Adrenal gland (tissue), 19 donors: ENCODE measurements at places on chromosomes 11 and 22. TPM values are rescaled to one million over a fixed set of nuclear protein-coding genes. Genes with fewer than 3 reads are reported as not detected.

The MMP3 gene
- not detected for polyA plus RNA-seq

The MGAT3 gene
- 1.2 TPM for polyA plus RNA-seq

The TRIM51G gene
- polyA plus RNA-seq = not detected

The KRTAP5-8 gene
- polyA plus RNA-seq = not detected

The ADAMTS8 gene
- 1.4 TPM for polyA plus RNA-seq

The OR8A1 gene
- not detected for polyA plus RNA-seq

The DCHS1 gene
- polyA plus RNA-seq = 1.3 TPM

The KRTAP5-7 gene
- polyA plus RNA-seq = 0.07 TPM

The DEPDC7 gene
- polyA plus RNA-seq = 0.38 TPM

The NOL12 gene
- 90.7 TPM for polyA plus RNA-seq

The CD3G gene
- 0.44 TPM for polyA plus RNA-seq

The B3GAT1 gene
- polyA plus RNA-seq = 2.6 TPM

The IGLL1 gene
- polyA plus RNA-seq = not detected

The OR8H2 gene
- not detected for polyA plus RNA-seq

The OR52H1 gene
- polyA plus RNA-seq = not detected

The PTPRCAP gene
- polyA plus RNA-seq = 0.57 TPM

The ARHGAP8 gene
- 3.9 TPM for polyA plus RNA-seq

The CRYBA4 gene
- not detected for polyA plus RNA-seq

The MMP13 gene
- not detected for polyA plus RNA-seq

The ART5 gene
- polyA plus RNA-seq = 0.13 TPM

The ZNF280B gene
- 1.4 TPM for polyA plus RNA-seq

The TIGD3 gene
- polyA plus RNA-seq = not detected

The FTH1 gene
- polyA plus RNA-seq = 4,544 TPM

The MUC5B gene
- not detected for polyA plus RNA-seq

The CD3D gene
- 1.6 TPM for polyA plus RNA-seq

The TRIM48 gene
- not detected for polyA plus RNA-seq

The OR8U1 gene
- not detected for polyA plus RNA-seq

The RASD2 gene
- 3.2 TPM for polyA plus RNA-seq

The GGTLC3 gene
- polyA plus RNA-seq = not detected

The C11orf87 gene
- 0.08 TPM for polyA plus RNA-seq

The FIBP gene
- polyA plus RNA-seq = 71.3 TPM

The OR51F2 gene
- not detected for polyA plus RNA-seq

The C22orf31 gene
- polyA plus RNA-seq = not detected

The KRTAP5-1 gene
- not detected for polyA plus RNA-seq

The RAB38 gene
- 63.8 TPM for polyA plus RNA-seq

The CNIH2 gene
- polyA plus RNA-seq = 3.3 TPM

The OR8H3 gene
- polyA plus RNA-seq = not detected

The KCNJ1 gene
- not detected for polyA plus RNA-seq

The SLC7A4 gene
- 0.94 TPM for polyA plus RNA-seq

The KCNQ1OT1 gene
- polyA plus RNA-seq = 0.15 TPM

The CASP5 gene
- 0.27 TPM for polyA plus RNA-seq

The ANO9 gene
- polyA plus RNA-seq = 0.07 TPM

The SHANK3 gene
- 21.3 TPM for polyA plus RNA-seq

The GPHA2 gene
- polyA plus RNA-seq = not detected

The UBQLN3 gene
- not detected for polyA plus RNA-seq

The KRTAP5-9 gene
- 1.6 TPM for polyA plus RNA-seq
